ENCODE measurements at places on chromosomes 7 and 10. TPM values are rescaled to one million over a fixed set of nuclear protein-coding genes. Genes with fewer than 3 reads are reported as not detected.

The PON1 gene
- total RNA-seq = not detected

The TMEM139 gene
- total RNA-seq = 0.23 TPM

The STRA8 gene
- total RNA-seq = not detected

The MYO1G gene
- 0.07 TPM for total RNA-seq

The SLC39A12 gene
- total RNA-seq = not detected

The LMTK2 gene
- 11.8 TPM for total RNA-seq

The STK31 gene
- total RNA-seq = not detected

The TWIST1 gene
- total RNA-seq = 30.5 TPM

The DGKI gene
- 12.7 TPM for total RNA-seq

The TDRD1 gene
- 0.13 TPM for total RNA-seq

The CALML3 gene
- not detected for total RNA-seq

The MBLAC1 gene
- 2.3 TPM for total RNA-seq

The BLNK gene
- total RNA-seq = not detected

The SPAG6 gene
- total RNA-seq = not detected

The HHEX gene
- 9.2 TPM for total RNA-seq

The AEBP1 gene
- 333 TPM for total RNA-seq

The FGF8 gene
- total RNA-seq = not detected

The PRPS1L1 gene
- not detected for total RNA-seq

The PRSS1 gene
- not detected for total RNA-seq

The IFIT1B gene
- not detected for total RNA-seq

The CLDN12 gene
- 58.6 TPM for total RNA-seq

The COL13A1 gene
- total RNA-seq = 38.9 TPM

The MYL10 gene
- total RNA-seq = not detected

The EBLN1 gene
- not detected for total RNA-seq

The STAG3 gene
- 2.2 TPM for total RNA-seq

The SUGCT gene
- 8.4 TPM for total RNA-seq

The ITIH5 gene
- total RNA-seq = 3.6 TPM

The CDC14C gene
- not detected for total RNA-seq

The SLIT1 gene
- 0.07 TPM for total RNA-seq

The PRSS37 gene
- total RNA-seq = not detected

The RPEL1 gene
- not detected for total RNA-seq

The STMP1 gene
- 26.4 TPM for total RNA-seq

The CTTNBP2 gene
- 1.2 TPM for total RNA-seq

The OGDHL gene
- total RNA-seq = 0.26 TPM

The NME8 gene
- total RNA-seq = not detected

The SFTPA1 gene
- total RNA-seq = not detected

The LANCL2 gene
- total RNA-seq = 13.6 TPM

The KLLN gene
- 0.46 TPM for total RNA-seq

The ZNF467 gene
- 1.6 TPM for total RNA-seq

The POT1 gene
- total RNA-seq = 38.2 TPM

The TAS2R3 gene
- 2.0 TPM for total RNA-seq

The SLC29A4 gene
- 6.5 TPM for total RNA-seq

The CDK5 gene
- total RNA-seq = 18.8 TPM

The CADPS2 gene
- total RNA-seq = 18.3 TPM

The NCAPG2 gene
- total RNA-seq = 10.2 TPM

The CTBP2 gene
- 87.4 TPM for total RNA-seq

The ANXA8 gene
- total RNA-seq = not detected

The GIMAP2 gene
- total RNA-seq = 0.43 TPM

The CYP2C8 gene
- total RNA-seq = 0.07 TPM
